Caki2 (cell line): ENCODE measurements at places on chromosomes 2 and 18.

- peak; percentile 38 for DNase-seq
These were observed 24.4 kb downstream of the PUM2 start for GRCh38 chr2:20326163-20326780.

DNA sequence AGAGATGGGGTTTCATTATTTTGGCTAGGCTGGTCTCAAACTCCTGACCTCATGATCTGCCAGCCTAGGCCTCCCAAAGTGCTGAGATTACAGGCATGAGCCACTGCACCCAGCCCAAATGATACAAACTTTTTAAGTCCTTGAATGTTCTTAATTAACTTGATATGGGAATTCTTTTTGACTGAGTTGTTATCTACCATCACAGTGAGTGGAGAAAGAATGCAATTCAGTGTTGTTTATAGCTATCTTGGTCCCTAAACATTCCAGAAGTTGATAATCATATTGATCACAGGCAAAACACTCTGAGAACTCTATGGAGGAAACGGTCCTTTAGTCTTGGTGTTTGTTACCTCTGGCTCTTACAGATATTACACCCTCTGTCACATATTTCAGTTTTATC, 1072.5 kb downstream of the SUCLG1 start:
- no peak for DNase-seq

DNA sequence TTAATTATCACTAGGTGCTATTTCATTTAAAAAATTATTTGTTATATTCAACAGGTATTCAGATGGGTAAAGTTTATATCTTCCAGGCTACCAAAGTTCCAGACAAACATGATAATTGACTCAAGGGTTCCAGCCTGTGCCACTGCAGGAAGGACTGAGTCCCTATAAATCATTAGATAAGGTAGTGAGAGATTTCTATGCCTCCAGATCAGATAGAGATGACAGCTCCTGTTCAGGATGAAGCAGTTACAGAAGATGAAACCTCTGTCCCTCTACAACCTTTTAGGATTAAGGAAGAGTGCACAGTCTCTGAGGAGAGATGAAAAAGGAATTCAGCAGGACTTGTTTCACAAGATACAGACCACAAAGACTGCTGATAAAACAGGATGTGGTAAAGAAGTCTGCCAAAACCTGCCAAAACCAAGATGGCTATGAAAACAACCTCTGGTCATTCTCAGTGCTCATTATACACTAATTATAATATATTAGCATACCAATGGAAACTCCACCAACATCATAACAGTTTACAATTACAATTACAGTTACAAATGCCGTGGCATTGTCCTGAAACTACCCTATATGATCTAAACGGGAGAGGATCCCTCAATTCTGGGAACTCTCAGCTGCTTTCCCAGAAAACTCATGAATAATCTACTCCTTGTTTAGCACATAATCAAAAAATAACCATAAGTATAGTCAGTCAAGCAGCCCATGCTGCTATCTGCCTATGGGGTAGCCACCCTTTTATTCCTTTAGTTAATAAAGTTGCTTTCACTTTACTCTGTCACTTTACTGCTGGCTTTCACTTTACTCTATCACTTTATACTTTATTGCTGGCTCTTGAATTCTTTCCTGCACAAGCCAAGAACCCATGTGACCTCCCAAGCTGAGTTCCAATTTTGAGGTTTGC, 288.5 kb downstream of the PDE11A start:
- peak; percentile 6 for DNase-seq

- DNase-seq: peak; percentile 32
These were observed 2.4 kb downstream of the PELI1 start for GRCh38 chr2:64141674-64142405.

DNA sequence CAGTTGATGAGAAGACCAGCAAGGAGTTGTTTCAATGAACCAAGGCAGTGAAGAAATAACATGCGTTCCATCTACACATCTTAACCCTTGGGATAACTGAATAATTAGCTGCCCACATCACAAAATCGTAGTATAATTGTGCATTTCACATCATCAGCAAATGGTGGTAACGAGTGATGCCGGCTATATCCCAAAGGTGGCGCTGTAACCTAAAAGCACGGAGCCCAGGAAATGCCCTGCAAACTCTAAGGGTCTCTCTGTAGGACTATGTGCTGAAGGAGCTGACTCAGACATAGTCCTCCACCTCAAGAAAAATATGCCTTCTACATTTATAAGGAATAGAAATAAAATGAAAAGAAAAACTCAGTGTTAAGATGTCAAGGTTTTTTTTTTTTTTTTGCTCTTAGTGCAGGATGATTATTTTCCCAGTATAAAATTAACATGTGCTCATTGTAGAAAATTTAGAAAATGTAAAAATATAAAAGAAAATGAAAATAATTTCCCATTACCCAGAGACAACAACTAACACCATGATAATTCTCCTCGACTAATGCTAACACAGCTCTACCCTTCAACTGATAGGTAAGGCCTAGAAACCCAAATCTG, 23.1 kb upstream of the DSG3 start:
- no peak for DNase-seq

- no peak for DNase-seq
These were observed 4.4 kb downstream of the XRCC5 start for GRCh38 chr2:216113572-216113971.

DNA sequence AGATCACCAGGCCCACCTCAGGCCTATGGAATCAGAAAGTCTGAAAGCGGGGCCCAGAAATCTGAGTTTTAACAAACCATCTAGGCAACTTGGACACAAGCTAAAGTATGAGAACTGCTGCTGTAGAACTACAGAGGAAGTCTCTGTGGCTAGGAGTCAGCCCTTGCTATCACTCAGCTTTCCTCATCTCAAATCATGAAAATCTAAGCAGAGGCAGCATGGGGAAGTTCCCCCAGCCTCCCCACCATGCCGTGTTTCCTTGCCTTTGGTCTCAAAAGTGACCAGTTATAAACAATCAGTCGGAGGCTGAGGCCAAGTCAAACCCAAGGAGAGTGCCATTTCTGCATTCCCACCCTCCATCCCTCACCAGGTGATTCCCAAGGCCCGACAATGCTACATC, 404.7 kb downstream of the BCL11A start:
- no peak for DNase-seq

DNA sequence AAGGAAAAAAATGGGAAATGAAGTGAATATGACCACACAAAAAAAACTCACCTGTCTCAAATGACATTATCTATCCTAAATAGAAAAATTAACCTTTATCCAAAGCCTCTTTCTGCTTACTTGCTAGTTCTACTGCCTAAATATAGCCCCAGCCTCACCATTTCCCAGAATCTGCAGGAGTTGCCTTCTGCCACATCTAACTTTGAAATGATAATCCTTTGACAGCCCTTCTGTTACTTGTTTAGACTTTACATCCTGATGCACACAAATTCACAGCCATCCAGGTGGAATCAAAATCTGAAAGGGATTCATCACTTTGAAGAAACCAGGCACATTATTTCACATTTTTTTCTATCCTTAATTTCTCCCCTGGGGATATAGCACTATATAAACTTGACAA, 1356.2 kb upstream of the NXPH2 start:
- DNase-seq: no peak

- DNase-seq: no peak
These were observed 334.4 kb upstream of the NRP2 start for GRCh38 chr2:205347899-205348298.

GRCh38 chr2:88813612-88814011, 122.1 kb downstream of the RPIA start:
- DNase-seq: no peak

GRCh38 chr2:131542438-131543384, 15.0 kb downstream of the CCDC74A start:
- no peak for DNase-seq

DNA sequence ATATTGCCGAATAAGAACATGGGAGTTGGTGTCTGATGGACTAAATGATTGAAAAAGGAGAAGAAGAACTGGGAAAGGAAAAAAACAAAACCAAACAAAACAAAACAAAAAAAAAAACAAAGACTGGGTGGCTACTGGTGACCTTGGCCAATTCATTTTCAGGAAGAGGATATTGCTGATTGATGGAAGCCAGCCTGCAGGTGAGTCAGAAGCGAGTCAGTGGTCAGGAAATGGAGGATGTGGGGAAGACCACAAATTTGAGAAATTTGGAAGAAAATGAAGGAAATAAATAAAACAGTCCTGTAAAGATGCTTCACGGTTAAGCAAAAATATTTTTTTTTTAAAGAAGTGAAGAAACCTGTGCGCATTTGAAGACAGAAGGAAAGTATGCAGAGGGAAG, 296.9 kb downstream of the ZNF521 start:
- no peak for DNase-seq

DNA sequence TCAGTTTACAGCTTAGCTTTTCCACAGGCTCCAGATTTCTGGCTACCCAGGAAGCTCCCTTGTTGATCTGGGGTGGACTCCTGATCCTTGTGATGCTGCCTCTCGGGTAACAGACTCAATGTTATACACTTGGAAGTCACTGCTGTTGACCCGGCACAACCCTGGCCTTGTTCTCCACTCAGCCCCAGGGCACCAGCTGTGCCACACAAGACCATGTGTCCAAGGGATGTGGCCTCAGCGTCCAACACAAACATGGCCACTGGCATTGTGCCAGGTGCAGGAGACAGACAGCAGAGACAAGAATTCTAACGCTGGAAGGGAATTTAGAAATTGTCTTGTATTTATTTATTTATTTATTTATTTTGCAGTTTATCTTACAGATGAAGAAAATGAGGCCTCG, 39.0 kb upstream of the PPP4R1 start:
- peak; percentile 72 for DNase-seq

DNA sequence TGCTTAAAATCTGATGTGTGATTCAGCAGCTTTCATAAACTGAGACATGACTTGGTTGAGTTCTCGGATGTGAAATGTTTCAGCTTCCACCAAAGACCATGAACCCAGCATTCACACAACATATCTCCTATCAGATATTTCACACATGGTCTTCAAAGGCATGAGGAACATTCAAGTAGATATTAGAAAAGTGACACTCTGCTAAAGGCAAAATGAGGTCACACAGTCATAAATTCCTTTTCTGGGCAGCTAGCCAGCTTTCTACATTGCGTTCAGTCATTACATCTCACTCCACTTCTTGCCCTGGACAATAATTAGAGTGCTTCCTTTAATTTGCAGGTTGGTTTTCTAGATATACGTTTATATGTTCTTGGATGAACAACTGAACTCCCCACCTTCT, 96.7 kb downstream of the GAREM1 start:
- peak; percentile 62 for DNase-seq

DNA sequence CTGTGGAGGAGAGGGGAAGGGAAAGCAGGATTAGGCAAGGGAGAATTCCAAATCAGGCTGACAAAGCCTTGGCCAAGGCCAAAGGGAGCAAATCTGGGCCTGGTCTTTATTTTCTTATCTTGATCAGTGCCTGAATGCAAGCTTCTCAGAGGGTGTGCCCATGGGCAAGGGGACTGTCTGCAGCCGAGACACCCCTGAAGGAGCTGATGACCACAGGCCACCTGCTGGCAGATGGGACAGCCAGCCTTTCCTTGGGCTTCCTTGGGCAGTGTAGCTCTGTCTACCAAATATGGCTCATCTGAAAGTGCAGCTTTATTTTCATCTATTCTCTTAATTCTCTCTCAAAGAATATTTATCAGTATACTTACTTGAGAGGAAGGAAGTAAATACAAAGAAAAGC, 117.0 kb downstream of the PKP4 start:
- DNase-seq: no peak

- DNase-seq: no peak
These were observed 114.7 kb upstream of the CYP1B1 start for GRCh38 chr2:38190542-38191218.

- no peak for DNase-seq
These were observed 136.2 kb downstream of the CCDC178 start for GRCh38 chr18:33304277-33304676.

DNA sequence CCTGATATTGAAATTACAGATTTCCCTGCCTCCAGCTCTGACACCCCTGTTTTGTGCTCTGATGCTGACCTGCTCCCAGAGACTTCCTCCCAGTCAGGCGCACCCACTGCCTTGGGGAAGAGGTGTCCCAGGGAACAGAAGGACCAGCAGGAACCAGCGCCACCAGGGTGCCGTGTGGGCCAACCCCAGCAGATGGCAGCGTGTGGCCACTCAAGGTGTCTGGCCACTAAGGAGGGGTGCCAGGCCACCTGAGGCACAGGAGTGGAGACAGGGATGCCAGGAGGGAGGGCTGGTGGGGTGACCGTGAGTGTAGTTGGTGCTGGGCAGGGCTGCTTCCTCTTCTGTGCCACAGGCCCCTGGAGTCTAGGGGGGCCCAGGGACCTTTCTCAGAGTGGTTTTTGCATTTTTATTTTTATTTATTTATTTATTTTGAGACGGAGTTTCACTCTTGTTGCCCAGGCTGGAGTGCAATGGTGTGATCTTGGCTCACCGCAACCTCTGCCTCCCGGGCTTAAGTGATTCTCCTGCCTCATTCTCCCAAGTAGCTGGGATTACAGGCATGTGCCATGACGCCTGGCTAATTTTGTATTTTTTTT, 56.0 kb downstream of the TEX44 start:
- DNase-seq: peak; percentile 73

DNA sequence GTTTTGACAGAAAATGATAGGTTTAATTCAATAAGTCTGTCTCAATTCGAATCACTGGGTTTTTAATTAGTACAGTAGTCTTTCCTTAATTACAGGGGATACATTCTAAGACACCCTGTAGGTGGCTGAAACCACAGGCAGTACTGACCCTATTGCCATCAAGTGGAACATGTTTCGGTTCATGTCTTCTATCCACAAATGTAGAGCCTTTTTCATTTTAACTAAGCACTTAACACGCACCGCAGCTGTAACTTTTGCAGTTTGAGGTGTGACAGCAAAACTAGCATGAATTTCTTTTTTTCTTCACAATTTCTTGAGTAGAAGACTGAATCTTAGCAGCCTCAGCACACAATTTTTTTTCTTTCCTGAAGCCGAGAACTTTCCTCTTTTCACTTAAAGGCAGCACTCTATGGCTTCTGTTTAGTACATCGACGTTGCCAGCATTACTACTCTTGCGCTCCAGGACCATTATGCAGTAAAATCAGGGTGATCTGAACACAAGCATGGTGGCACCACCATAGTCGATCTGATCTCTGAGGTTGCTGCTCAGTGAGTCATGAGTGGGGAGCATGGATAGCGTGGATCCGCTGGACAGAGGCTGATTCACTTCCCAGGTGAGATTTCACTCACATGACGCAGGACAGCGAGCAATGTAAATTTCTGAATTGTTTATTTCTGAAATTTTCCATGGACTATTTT, 805.1 kb downstream of the RNF144A start:
- DNase-seq: no peak

GRCh38 chr2:206890179-206890578, 49.1 kb upstream of the CPO start:
- DNase-seq: no peak

DNA sequence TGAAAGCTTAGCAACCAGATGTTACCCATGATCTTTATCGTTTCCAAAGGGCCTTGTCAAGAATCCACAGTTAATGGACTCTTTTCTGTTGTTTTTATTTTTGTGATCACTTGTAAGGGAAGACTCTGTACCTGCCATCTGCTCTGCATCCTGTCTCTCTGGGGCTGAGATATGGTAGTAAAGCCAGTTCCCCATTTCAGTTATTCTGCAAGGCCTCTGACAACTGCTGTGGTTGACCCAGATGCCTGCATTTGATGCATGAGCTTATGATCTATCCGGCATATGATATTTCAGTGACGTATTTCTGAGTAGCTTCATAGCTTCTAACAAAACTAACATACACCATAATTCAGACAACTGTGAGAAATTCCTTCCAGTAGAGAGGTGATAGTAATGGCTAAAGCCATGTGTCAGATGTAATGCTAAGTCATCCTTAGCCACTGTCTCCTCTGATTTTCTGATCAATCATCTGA, 105.1 kb downstream of the TPO start:
- DNase-seq: no peak
